H7 (cell line): ENCODE measurements at places on chromosomes 5 and 9.

DNA sequence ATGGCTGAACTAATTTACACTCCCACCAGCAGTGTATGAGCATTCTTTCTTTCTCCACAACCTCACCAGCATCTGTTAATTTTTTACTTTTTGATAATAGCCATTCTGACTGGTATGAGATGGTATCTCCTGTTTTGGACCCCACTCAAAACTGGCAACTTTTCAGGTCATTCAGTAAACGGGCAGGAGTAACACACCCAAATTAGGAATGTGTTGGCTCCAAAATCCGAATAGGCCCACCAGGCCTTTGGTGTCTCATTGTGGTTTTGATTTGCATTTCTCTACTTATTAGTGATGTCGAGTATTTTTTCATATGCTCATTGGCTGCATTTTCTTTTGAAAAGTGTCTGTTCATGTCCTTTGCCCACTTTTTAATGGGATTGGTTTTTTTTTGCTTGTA is 517.1 kb downstream of the TMEM232 start:
- no peak for DNase-seq

DNA sequence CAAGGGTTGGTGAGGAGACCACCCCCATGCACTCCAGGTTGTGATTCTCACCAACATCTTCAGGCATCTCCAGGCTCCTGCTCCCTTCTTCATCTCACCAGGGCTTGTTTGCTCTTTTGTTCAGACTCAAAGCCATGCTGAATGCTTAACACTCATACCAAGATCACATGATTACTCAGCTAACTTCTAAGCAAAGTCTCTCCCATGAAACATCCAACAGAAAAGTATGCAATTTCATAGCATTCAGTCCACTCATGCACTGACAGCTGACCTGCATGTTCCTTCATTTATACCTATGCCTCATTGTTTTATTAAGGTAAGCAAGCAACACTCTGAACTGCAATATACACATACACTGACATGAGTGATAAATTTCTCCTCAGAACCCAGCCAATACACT is 69.0 kb downstream of the SHC3 start:
- no peak for DNase-seq

DNA sequence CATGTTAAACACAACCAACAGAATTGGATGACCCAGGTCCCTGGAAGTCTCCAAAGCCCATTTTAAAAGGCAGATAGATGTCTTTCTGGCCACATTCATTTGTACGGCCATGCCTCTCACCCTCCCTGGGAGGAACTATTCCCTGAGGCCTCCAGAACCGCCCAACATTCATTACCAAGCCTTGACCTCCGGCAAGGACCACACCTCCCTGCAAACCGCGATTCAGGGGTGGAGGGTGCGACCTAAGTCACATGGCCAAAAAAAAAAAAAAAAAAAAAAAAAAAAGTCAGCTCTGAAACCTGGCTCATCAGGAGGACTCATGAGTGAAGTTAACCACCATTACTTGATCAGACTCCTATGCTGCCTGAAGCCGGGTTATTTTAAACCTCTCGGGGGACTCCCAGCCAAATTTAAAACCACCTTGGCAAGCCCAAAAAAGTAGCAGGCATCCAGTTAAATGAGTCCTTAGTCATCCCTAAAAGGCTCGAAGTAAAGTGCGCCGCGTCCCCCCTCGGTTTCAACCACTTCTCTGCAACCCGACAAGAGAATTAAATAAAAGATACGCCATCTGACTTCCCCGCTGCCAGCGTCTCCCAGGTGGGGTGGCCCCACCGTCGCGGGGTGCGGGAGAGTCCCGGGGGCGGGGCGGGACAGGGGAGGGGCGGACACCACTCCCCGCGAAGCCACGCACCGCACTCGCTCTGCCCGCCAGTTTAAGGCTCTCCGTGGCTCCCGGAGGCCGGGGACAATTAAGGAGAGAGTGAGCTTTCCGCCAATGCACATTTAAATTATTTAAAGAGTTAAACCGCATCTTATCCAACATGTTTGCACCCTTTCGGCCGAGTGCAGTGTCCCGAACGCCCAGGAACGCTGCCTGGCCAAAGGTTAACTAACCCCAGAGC is 2.3 kb downstream of the KLF9 start:
- DNase-seq: peak; percentile 74

GRCh38 chr5:59037453-59037852 is 454.6 kb downstream of the RAB3C start:
- no peak for DNase-seq

GRCh38 chr9:68927165-68927564 is 86.7 kb downstream of the PRKACG start:
- no peak for DNase-seq

DNA sequence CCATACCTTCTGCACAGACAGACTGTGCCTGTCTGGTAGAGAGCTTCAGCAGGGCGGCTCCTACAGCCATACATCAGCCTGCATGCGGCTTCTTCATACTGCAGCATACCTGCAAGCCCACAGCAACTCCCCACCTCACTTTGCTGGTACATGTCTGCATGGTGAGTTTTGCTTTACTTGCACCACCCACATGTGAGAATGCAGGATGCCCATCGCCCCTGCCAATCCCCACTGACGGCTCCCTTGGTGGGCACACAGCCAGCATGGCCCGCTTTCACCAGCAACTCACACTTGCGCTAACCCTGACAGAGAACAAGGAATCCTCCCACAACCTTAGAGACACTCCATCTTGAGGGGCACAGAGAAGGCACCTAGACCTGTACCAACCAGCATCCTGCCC is 114.9 kb downstream of the DTWD2 start:
- no peak for DNase-seq

DNA sequence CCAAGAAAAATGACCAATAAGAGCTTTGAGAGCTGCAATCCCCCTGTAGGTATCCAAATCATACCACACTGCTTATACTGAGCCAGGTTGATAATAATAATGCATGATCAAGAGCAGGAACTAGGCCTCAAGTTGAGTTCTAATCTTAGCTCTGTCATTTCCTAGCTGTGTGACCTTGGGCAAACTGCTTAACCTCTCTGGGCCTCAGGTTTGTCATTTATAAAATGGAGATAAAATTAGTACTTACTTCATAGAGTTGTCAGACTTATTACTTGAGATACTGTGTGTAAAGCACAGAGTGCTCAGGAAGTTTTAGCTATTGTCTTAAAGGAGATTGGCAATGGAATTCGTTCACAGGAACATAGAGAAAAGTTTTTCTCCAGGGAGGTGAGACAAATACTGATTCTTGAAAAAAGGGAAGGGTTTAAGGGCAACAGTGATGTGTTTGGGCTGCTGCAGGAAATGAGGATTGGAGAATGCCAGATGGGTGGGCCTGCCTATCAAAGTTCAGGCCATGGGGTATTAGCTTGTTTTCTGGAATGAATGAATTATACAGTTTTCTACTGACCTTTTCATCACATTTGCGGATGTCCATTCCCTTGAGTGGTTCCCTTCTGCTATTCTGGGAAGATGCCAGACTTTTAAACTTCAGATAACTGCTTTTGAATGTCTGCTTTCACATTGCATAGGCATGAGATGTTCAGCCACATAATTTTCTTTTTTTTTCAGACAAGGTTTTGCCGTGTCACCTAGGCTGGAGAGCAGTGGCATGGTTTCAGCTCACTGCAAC is 10.2 kb upstream of the ATP6V0E1 start:
- no peak for DNase-seq

- no peak for DNase-seq
These were observed 868 bp downstream of the ZBTB43 start for GRCh38 chr9:126805554-126806262.

DNA sequence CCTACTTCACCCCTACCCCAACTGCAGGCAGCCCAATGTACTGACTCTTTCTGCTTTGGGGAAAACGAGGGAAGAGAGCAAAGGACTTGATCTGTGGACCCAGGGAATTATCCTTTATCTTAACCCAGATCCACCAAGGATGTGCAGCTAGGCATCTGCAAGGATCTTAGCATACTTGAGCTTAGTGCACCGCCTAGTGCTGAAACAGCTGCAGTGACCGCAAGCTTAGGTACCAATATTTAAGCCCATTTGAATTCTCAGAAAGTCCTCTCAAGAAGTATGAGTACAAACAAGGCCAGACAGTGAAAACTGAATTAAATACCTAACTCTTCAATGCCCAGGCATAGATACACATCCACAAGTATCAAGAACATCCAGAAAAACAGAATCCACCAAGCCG is 576.7 kb upstream of the ADAMTS16 start:
- peak; percentile 54 for DNase-seq

DNA sequence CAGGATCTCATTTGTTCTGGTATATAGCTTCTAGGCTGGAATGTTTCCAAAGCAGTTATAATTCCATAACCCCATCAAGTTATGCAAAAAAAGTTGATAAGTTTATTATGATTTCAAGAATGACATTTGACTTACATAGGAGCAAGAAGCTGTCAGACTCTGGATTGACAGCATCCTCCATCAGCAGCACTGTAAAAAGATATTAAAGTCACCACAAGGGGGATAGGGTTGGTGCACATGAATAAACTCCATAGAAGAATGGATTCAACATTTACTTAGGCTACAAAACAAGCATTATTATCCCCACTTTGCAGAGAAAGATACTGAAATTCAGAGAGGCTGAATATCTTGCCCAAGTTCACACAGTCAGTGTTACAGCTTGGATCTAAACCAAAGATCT is 208.9 kb upstream of the SLC30A5 start:
- peak; percentile 26 for DNase-seq

GRCh38 chr5:148653836-148654781 is at the start of gene HTR4:
Gene HTR4 (minus strand): TSS chr5:148654527. CDS start chr5:148637014, 17,513 bp downstream.
- DNase-seq: peak; percentile 67

DNA sequence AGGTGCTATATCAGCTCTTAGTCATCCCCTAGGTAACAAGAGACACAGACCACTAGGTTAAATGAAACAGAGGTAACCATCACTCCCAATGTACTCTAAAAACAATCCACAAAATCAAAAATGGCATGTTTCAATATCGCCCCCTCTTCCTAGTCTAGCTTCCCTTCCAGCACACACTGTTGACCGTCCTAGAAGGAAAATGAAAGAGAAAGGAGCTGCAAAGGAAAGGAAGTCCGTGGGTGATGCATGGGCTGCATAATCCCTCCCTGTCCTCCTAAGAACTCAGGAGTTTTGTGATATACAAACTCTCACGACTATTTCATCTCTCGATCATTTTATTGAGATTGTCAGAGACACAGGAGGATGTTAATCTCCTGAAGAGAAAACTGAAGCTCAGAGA is 101.6 kb downstream of the RFK start:
- DNase-seq: no peak

DNA sequence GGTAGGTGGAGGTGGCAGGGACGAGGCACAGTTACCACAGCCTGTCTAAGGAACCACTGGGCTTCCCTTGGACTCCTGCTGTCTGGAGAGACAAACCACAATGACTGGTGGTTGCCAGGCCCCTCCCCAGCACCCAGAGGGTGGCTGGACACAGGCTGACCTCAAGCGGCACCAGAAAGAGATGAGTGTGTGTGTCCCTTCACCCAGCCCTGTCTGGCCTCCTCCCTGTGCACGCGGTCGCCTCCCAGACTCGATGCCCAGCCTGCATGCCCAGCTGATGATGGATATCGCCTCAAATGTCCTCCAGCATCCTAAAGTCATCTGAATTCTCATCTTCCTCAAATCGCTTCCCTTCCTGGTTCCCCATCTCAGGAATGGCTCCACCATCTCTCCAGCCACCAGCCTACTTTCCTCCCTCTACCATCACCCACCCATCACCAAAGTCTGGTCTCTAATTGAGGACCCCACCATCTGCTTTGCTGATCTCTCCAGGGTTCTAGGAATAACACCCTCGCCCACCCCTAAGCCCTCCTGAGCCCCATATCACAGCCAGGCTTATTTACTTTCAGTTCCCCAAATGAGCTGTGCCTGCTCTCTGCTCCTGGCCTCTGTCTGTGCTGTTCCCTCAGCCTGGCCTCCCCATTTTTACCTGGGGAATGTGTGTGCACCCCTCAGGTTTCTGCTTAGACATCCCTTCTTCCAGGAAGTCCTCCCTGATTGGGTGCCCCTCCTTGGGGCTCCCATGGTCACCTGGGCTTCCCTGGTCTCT is 52.5 kb upstream of the GGTA1 start:
- no peak for DNase-seq

DNA sequence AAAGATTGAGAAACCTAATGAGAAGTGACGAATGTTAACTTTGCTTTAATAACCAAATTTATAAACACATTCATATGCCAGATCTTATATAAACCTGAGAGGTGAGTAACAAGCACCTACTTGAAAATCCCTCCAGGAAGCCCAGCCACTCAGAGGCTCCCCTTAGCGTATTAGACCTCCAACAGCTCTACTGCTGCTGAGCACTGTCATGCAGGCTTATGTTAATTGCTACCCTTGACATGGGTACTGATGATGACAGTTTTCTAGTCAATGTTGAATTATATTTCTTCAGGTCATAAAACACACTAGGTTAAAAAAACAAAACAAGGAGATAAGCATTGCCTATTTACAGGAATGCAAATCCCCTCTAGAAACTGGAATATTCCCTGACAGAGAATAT is 161.2 kb downstream of the MPDZ start:
- DNase-seq: peak; percentile 30

DNA sequence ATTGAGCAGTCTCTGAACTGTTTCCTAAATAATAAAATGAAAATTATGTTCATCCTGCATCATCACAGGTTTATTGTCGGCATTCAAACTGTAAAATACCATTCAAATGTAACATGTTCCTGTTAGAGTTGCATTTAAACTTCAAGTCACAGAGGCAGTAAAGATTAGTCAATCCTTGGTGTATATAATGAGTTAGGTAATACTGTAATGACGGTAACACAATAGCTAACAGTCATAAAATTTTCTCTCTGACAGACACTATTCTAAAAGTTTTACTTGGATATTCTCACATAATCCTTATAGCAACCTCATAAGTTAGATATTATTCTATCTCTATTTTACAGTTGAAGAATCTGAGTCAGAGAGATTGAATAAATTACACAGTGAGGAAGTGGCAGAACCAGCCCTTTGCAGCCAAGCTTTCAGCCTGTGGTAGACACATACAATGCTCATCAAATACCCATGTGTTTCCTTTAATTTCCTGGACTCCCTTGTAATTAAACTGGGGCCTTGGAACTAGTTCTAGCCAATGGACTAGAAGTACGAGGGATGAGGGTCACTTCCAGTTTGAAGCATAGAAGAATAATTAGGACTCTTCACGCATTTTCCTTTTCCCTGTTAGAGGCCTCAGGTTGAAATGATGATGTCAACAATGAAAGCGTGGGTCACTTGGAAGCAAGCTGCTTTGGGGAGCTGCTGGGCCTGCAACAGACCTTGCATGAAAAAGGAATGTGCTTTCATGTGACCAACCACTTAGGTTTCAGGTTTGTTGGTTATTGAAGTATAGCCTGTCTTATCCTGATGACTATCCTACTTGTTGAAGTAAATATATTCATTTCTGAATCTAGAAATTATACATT is 12.3 kb upstream of the CAST start:
- no peak for DNase-seq
